ENCODE measurements at places on chromosomes 7 and 10. TPM values are rescaled to one million over a fixed set of nuclear protein-coding genes. Genes with fewer than 3 reads are reported as not detected.

Gene NUTM2D
- 9.8 TPM for polyA plus RNA-seq

Gene GIMAP8
- 8.7 TPM for polyA plus RNA-seq

Gene CREB5
- polyA plus RNA-seq = 8.8 TPM

Gene MOGAT3
- 0.68 TPM for polyA plus RNA-seq

Gene NSMCE4A
- 91.2 TPM for polyA plus RNA-seq

Gene TDRD1
- not detected for polyA plus RNA-seq

Gene PCGF5
- 30.7 TPM for polyA plus RNA-seq

Gene FRMPD2
- 0.83 TPM for polyA plus RNA-seq

Gene SLIT1
- 7.7 TPM for polyA plus RNA-seq

Gene LRRC18
- polyA plus RNA-seq = 0.10 TPM

Gene MKI67
- polyA plus RNA-seq = 52.5 TPM
